Femur (tissue), 1 donor: ENCODE measurements at places on chromosomes 3 and 15.

DNA sequence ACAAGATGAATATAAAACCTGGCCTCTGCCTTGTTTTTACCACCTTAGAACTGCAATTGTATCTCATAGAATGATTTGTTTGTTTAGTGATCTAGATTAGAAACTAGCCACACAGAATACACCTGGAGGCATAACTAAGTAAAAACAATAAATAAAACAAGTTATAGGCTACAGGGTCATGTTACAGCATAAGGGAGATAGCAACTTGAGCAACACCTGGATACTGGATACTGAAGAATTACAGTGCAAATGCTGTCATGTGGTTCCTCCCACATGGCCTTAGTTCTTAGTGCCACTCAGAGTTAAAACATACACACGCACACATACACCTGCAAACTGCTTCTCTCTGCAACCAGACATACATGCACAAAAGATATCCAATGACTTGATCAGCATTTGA, 563.4 kb upstream of the DPPA4 start:
- DNase-seq = no peak

GRCh38 chr3:106176734-106177133, 307.9 kb upstream of the CBLB start:
- DNase-seq = no peak

- no peak for DNase-seq
These were observed 110.6 kb upstream of the MB21D2 start for GRCh38 chr3:193028258-193028657.

- no peak for DNase-seq
These were observed 37.3 kb downstream of the TLE3 start for GRCh38 chr15:70060214-70060992.

GRCh38 chr15:98568382-98569017, 79.8 kb upstream of the IGF1R start:
- DNase-seq = no peak

DNA sequence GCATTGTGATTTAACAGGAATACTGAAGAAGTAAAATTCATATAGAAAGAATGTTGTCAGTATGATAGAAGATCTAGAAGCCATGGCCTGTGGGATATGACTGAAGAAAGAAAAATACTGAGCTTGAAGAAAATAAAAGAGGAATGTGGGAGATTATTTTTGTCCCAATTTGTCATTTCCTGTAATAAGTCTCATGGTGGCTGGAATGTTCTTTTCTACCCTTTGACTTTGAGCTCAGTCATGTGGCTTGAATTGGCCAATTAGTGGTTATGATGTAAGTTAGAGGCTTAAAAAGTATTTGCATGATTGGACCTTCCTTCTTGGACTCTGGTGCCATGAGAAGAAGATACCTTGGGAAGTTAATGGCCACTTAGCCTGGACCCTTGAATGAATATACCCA, 14.1 kb downstream of the APH1B start:
- no peak for DNase-seq

DNA sequence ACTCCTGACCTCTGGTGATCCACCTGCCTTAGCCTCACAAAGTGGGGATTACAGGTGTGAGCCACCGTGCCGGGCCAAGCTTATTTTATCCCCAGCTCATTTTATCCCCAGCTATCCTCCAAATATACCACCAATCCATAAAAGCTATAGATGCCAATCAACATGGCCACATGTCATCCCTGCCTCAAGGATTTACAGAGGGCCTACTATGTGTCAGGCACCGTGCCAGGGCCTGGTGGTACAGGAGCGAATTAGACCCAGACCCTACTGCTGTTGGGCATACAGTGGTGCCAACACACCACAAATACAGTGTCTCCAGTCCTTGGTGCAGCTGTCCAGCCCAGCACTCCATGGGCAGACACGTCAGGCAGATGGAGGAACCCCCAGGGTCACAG, 73.4 kb downstream of the SCN5A start:
- DNase-seq = no peak

GRCh38 chr15:84649706-84650105, 4.4 kb downstream of the WDR73 start:
- no peak for DNase-seq

DNA sequence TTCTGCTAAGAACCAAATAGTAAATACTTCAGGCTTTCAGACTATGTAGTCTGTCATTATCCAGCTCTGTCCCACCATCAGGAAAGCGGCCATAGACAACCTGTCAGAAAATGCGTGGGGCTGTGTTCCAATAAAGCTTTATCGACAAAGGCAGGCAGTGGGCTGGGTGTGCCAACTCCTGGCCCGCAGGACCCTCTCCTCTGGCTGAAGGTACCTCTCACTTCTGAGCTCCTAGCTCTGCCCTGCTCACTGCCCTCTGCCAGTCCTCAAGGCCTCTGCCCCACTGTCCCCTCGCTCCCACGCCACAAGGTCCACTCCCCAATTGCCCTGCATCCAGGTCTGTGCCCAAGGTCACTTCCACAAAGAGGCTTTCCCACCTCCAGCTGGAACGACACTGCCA, 20.0 kb downstream of the SSUH2 start:
- DNase-seq = no peak

DNA sequence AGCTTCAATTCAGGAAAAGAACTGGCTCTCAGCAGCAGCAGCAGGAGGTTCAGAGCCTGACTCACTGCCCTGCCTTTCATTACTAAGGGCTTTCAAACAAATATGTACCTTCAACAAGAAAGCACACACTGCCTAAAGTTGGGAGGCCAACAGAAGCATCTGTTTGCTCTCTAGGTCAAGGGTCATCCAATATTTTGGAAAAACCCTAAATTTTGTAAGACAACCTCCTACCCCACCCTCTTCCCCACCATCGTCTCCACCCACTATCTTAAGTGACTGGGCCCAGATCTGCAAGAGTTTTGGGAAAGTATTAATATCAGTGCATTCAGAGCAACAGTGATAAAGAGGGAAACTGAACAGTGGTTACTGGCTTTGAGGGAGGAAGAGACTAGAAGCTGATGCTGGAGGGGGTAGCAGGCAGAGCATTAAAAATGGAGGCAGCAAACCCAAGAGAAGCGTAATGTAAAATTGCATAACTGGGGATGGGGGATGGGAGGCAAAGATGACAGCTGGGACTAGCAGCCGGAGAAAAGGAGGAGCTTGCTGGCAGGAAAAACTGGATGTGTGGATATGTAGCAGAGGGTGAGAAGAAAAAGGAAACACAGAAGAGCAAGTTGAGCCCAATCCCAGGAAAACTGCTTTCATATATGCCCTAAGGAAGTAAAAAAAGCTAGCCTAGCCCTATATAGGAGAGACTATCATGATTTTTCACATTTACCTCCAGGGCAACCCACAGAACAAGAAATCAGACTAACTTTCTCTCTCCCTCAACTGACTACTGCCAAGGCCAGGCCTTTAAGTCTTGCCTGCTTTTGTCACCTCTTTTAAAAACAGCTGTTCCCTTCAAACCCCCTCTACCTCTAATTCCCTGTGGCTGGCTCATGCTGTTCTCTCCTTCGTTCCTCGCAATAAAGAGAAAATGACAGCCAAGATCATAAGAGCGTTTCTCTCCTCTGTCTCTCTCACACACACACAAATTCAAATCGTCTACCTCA, 31.4 kb downstream of the NPTN start:
- peak; percentile 74 for DNase-seq

DNA sequence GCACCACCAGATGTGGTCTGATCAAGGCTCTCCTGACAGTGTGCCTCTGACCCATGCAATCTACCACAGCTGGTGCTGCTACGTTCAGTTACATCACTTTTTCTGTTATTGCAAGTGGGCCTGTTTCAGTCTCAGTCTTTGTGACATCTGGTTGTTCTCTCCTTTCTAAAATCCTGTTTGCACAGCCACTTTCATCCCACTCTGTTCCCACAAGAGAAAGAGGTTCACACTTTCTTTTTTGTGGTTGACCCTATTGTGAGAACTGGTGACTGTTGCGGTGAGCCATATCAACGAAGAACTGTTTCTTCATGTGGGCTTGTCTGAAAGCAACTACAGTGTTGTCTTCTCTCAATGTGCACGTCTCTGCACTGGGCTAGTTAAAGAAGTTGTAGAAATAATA, 342.8 kb upstream of the ARPP21 start:
- DNase-seq = peak; percentile 49

DNA sequence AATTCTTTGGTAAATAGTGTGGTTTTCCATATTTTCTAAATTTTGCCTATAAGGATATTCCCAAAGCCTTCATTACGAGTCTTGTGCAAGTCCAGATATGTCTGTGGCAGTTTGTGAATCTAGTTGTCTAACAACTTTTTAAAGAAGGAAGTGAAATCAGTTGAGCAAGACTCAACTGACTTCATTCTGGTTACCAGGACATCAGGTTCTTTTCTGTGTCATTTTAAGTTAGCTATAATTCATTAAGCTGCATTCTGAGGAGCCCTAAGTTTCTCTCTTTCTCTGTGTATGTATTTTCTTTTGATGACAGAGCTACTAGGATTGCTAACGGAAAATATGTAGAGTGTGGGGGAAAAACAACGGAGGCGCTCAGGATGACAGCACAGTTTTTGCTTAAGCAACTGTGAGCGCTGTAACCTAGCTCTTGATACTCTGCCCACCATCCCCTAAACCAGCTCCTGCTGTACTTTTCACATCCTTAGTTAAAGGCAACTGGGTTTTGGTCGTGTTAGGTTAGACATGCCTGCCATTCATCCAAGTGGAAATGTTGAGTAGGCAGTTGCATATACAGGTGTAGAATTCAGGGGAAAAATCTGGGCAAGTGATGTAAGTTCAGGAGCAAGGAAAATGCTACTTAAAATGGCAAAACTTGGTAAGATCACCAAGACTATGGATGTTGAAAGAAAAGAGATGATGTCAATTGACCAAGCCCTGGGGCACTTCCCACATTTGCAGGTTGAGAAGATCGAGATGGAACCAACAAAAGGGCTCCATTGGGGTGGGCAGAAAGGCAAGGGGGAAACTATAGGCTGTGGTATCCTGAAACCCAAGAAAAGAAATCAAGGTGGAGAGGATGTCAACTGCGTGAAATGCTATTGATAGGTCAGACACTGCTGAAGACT, 9.2 kb downstream of the MFSD1 start:
- no peak for DNase-seq

- DNase-seq = no peak
These were observed 21.0 kb downstream of the SEC61A1 start for GRCh38 chr3:128073185-128073725.
